ENCODE measurements at places on chromosomes 12 and 14. TPM values are rescaled to one million over a fixed set of nuclear protein-coding genes. Genes with fewer than 3 reads are reported as not detected.

FGF6 gene
- 29.4 TPM for polyA plus RNA-seq

NOVA1 gene
- polyA plus RNA-seq, result 12.3 TPM

DNA sequence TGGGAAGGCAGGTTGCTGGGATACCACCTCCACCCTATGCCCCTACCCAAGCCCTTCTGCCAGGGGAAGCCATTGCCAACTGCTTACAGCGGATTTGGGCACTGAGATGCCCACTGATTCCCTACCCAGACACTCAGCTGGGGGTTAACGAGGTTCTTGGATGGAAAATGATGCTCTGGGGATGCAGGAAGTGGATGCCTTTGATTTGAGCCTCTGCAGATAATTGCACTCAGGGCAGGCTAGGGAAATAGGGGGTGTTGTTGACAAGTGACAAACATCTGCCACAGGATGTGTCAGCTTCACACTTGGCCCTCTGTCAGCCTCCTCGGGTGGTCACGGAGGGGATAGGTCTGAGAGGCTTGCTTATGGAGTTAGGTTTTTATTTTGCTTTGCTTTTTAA is 57.4 kb downstream of the RPH3A start:
- no peak overlapping the region for H3K4me3 ChIP-seq
- DNase-seq, result no peak
- H3K27me3 ChIP-seq, result peaks cover 12% of the 10 kb centered on the region
- H3K27ac ChIP-seq, result no peak overlapping the region

- H3K27ac ChIP-seq, result no peak overlapping the region
- H3K4me3 ChIP-seq, result no peak overlapping the region
- H3K36me3 ChIP-seq, result peaks cover 9% of the 10 kb centered on the region
- DNase-seq, result no peak
Observed at GRCh38 chr14:52025310-52025709, 36.0 kb downstream of the RTRAF start.

ASCL1 gene
- polyA plus RNA-seq, result not detected

GRCh38 chr12:49777800-49778748 is 36.7 kb downstream of the TMBIM6 start:
- H3K27me3 ChIP-seq, result no peaks in the 10 kb centered on the region
- H3K36me3 ChIP-seq, result no peaks in the 10 kb centered on the region
- H3K27ac ChIP-seq, result no peak overlapping the region

TC2N gene
- polyA plus RNA-seq, result 8.5 TPM

GPR84 gene
- polyA plus RNA-seq, result 0.15 TPM

- H3K4me3 ChIP-seq, result no peak overlapping the region
- no peaks in the 10 kb centered on the region for H3K27me3 ChIP-seq
- no peaks in the 10 kb centered on the region for H3K36me3 ChIP-seq
- H3K27ac ChIP-seq, result peak overlapping the region; percentile 99
- peaks cover 34% of the 10 kb centered on the region for H3K4me1 ChIP-seq
Observed at GRCh38 chr14:75260025-75260763, 18.4 kb upstream of the FOS start.

DNA sequence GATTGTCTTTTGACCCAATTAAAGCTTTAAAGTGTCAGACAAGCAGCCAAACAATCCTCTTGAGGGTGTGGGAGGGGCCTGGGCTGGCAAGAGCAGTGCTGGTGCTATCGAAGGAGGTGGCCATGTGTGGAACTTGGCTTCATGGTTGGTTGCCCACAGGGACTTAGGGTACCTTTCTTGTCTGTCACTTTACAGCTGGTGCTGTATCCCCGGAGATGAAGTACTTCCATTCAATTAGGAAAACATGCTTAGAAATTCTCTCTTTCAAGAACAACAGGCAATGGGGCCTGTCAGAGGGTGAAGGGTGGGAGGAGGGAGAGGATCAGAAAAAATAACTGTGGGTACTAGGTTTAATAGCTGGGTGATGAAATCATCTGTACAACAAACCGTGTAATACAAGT is 86.5 kb downstream of the DAAM1 start:
- H3K27me3 ChIP-seq, result no peaks in the 10 kb centered on the region
- no peak overlapping the region for H3K4me3 ChIP-seq
- no peak overlapping the region for H3K27ac ChIP-seq

DNA sequence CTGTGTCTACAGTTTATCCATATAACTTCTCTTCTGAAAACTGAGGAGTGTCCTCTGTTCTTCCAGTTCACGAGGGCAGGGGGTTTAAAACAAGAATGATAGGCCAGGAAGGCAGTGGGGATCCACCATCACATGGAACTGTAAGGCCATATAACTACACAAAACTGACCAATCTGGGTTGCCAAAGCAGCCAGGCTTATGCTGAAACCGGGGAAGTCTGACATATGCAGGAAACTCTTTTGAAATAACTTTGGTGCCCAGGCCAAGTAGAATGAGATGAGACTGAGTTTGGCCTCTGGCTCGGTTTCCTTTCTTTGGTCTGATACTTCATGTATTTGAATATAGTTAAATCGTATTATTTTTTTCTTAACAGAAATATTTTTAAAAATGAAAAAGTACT is 18.0 kb upstream of the ATF1 start:
- H3K4me3 ChIP-seq, result no peak overlapping the region
- H3K27ac ChIP-seq, result no peak overlapping the region
- H3K27me3 ChIP-seq, result no peaks in the 10 kb centered on the region
- peaks cover 40% of the 10 kb centered on the region for H3K36me3 ChIP-seq
- H3K4me1 ChIP-seq, result no peaks in the 10 kb centered on the region

C1QL4 gene
- 0.12 TPM for polyA plus RNA-seq

GRCh38 chr14:54617467-54617866 is 50.5 kb downstream of the SAMD4A start:
- no peaks in the 10 kb centered on the region for H3K27me3 ChIP-seq
- no peak overlapping the region for H3K27ac ChIP-seq
- no peak overlapping the region for H3K4me3 ChIP-seq
- DNase-seq, result no peak
- no peaks in the 10 kb centered on the region for H3K4me1 ChIP-seq

LALBA gene
- polyA plus RNA-seq, result not detected

GRCh38 chr12:53428741-53429140 is 5.1 kb downstream of the AMHR2 start:
- DNase-seq, result no peak
- H3K36me3 ChIP-seq, result no peaks in the 10 kb centered on the region
- H3K4me1 ChIP-seq, result no peaks in the 10 kb centered on the region

ENDOU gene
- polyA plus RNA-seq, result 0.41 TPM

DNA sequence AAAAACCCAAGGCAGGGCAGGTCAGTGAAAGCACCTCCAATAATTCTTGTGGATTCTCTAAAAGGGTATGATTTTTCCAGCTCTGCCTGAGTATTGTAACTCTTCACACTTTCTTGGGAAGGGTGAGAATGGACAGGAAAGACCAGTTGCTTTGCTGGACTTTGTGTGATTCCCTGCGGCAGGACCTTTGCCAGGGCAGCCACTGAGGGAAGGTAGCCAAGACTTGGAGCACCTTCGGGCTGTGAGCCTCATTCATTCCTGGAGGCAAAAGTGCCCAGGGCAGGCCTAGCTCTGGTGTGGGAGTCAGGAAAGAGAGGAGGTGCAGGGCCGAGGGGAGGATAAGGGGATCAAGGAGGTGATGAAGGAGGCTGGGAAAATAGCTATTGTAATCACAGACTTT is 80.2 kb downstream of the VCPKMT start:
- no peaks in the 10 kb centered on the region for H3K36me3 ChIP-seq
- no peak overlapping the region for H3K4me3 ChIP-seq
- H3K27ac ChIP-seq, result no peak overlapping the region
- peaks cover 14% of the 10 kb centered on the region for H3K4me1 ChIP-seq
- DNase-seq, result no peak

CPSF2 gene
- 35.7 TPM for polyA plus RNA-seq

PABPN1 gene
- polyA plus RNA-seq, result 130 TPM

DNA sequence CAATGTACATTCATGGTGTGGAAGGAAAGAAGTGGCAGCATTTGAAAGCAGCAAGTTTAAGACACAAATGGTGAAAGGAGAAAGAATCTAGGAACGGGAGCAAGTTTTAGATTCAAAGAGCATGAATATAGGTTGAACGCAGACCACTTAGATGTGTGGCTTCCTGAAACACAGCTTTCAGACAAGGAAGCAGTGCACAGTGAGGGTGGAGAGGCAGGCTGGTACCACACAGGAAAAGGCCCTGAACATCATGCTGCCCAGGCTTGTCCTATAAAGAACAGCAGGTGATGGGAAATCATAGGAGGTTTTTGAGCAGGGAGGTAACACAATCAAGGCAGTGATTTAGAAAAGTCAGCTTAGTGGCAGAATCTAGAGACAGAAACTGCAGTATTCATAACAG is 35.6 kb downstream of the GNS start:
- no peak overlapping the region for H3K4me3 ChIP-seq
- H3K27me3 ChIP-seq, result no peaks in the 10 kb centered on the region
- DNase-seq, result no peak
- no peak overlapping the region for H3K27ac ChIP-seq
- peaks cover 52% of the 10 kb centered on the region for H3K36me3 ChIP-seq

ZC3H14 gene
- polyA plus RNA-seq, result 32.1 TPM

- H3K4me3 ChIP-seq, result no peak overlapping the region
- H3K27me3 ChIP-seq, result peaks cover 2% of the 10 kb centered on the region
- no peaks in the 10 kb centered on the region for H3K4me1 ChIP-seq
- no peaks in the 10 kb centered on the region for H3K36me3 ChIP-seq
- no peak for DNase-seq
- no peak overlapping the region for H3K27ac ChIP-seq
Observed at GRCh38 chr14:61627612-61628011, 67.7 kb upstream of the HIF1A start.
